Natural killer cell treated with Interleukin-12 subunit alpha and Interleukin-12 subunit beta and Interleukin-15 and Interleukin-18, amount 100 ng/mL, for 72 hours (primary cell): ENCODE measurements at places on chromosomes 5 and 9. TPM values are rescaled to one million over a fixed set of nuclear protein-coding genes. Genes with fewer than 3 reads are reported as not detected.

DNA sequence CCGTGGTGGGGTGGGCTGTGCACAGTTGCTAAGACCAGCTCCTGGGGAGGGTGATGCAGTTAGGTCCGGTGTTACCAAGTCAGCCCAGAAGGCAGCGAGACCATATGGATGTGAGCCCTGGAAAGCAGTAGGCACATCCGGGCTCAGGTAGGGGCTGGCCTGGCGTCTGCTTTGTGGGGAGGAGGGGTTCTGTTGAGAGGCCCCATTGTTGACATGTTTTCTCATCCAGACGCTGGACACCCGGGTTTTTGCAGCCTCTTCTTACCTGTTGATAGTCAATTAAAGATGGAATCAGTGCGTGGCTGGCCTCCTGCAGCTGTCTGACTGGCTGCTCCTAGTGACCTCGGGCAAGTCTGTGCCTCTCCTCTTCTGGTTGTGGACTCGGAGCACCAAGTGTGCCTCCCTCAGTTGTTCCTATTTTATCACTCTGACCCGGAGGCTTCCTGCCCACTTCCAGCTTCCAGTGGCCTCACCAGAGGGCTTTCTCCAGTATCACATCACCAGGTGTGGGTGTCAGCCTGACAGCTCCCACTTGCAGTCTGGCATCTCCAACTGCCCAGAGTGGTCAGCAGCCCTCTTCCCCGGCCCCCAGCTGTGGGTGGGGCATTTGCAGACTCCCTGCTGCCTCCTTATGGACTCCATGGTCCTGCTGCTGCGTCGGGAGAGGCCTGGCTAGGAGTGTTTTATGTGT, 90.8 kb downstream of the EHMT1 start:
- DNase-seq = no peak

GRCh38 chr5:68242743-68243142, 27.2 kb downstream of the PIK3R1 start:
- DNase-seq = no peak

The MAP1B gene
- 0.14 TPM for total RNA-seq

The ALDH7A1 gene
- 1.2 TPM for total RNA-seq
